ENCODE measurements at places on chromosomes 1 and 21. TPM values are rescaled to one million over a fixed set of nuclear protein-coding genes. Genes with fewer than 3 reads are reported as not detected.

DNA sequence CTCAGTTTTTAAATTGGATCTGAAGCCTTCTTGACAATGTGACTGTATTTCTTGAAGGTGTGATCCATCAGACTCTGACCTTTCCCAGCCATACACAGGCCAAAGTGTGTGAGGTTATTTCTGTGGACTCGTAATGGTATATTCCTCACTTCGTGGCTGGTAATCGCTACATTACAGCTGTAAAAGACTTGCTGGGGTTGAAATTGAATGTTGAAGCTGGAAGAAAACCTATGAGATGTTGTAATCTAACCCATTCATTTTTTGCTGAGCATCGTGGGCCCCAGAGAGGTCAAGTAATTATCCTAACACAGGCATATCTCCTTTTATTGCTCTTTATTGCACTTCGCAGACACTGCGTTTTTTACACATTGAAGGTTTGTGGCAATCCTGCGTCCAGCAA lies 405.6 kb upstream of the ZP4 start:
- no peak for ATAC-seq

DNA sequence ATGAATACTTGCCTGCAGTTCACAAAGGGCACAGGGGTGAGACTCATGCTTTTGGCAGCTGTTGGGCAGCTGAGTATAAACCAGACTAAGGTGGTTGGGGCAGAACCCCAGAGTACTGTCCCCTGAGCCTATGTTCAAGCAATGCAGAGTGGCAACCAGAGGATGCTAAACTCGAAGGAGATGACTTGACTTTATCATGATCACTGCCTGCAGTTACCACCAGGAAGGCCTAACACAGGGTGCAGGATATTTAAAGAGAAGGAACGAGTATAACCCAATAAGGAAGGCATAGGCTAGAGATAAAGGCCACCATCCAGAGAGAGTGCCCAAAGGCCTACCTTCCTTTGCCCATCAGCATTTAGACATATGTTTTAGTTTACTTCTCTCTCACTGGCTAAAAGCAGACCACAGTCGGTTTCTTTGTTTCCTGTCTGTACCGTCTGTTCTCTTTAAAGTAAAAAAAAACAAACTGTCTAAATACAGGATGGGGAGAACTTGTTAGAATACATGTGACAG lies 83.3 kb downstream of the MPZL1 start:
- no peak for ATAC-seq

DNA sequence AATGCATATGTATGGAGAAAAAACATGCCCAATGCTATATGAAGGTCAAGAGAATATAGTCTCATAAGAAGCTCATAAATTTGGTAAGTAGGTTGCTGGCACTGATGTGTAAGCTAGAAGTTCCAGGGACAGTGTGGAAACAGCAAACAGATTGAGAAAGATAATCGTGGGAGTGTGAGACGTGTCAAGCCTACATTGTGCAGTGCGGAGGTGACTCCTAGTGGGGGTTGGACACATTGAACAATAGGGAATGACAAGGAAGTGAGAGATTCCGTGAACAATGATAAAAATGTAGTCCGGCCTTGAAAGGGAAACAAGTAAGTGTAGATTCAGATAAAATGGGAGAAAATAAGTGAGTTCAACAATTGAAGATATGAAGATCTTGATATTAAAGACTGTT lies 788.4 kb upstream of the PRMT6 start:
- no peak for ATAC-seq

DNA sequence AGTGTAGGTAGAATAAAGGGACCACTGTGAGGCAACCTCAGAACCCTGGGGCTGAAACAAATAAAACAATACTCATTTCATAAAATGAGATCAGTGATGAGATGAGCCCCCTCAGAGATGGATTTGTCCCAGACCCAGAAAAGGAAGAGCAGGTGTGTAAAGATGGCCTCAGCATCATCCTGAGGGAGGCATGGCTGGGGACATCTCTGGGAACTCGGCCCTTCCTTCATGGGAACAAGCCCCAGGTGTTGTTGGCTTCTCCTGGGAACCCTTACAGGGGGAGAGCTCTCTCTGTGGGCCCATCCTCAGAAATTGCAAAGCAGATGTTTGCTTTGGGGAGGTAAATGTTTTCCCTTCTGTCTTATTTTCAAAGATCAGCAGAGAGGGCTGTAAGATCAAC lies 133.2 kb upstream of the USP24 start:
- ATAC-seq, result no peak

GRCh38 chr1:161740921-161741320 lies 8.7 kb upstream of the DUSP12 start:
- no peak for ATAC-seq

GRCh38 chr1:65165269-65165993 lies 17.4 kb downstream of the AK4 start:
- peak; percentile 20 for ATAC-seq

- no peak for ATAC-seq
These were observed 1685.4 kb downstream of the MRPL39 start for GRCh38 chr21:23921670-23922418.

DNA sequence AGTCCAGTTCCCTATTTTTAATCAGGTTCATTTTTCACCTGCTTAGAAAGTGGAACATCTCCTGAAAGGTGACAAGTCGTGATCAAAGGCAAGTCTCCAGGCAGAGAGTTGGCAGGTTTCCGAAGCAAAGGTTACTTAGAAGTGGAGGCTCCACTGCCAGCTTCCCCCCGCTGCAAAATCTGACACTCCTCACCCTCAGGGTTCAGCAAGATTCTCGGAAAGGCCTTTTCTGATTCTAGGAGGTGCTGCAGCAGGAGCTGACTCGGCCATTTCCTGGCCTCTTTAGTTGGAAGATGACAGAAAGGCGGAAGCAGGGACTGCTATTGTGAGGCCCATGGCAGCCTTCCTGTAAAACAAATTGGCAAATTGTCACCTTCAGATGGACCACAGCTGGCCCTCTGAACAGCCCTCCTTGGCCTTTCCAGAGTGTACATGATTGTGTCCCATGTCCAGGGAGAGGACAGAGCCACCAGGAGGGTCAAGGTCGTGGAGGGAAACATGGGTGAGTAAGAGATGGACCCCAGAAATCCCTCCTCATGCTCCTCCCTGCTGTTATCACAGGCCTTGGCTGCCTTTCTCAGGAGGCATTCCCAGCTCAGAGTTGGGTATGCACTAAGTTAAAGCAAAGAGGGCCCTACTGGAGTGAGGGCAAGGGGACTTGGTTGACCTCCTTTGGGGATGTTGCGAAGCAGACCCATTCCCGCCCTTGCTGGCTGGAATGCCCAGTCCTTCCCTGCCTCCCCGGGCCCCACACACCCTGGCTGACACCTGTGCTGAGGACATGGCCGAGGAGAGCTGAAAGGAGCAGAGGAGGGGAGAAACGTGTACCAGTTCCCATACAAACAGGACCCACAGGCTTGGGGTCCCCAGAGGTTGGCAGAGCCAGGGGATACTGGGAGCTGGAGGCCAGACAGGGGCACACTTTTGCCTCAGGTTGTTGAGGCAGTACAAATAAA lies 115.5 kb upstream of the IRF2BP2 start:
- peak; percentile 7 for ATAC-seq

DNA sequence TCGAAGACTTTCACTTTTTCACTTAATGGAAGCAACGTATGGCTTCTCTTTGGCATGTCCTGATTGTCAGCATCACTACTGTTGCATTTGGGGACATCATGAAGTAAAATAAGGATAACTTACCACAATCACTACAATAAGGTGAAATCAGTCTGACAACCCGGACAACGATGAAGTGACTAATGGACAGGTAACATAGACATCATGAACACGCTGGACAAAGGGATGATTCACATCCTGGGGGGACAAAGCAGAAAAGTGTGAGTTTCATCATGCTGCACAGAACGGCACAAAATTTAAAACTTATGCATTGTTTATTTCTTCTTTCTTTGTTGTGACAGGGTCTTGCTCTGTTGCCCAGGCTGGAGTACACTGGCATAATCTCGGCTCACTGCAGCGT lies 53.9 kb downstream of the FH start:
- ATAC-seq, result no peak

DNA sequence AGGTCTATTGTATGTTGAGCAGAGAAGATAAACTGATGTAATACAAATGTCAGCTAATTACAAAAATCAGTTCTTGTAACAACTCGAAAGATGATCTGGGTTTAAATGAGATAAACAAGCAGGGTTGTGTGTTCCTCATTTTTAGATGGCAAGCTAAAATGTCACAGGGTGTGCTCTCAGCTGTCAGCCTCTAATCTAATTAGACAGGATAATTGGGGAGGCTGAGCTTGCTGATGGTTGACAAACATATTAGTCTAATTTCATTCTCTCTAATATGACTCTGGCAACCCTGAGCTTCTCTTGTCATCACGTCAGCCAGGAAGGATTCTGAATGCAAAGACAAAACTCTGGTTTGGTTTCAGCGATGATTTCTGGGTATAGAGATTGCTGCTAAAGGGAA lies 335.3 kb upstream of the KAZN start:
- no peak for ATAC-seq

GRCh38 chr1:31013187-31013864 lies 52.2 kb downstream of the PUM1 start:
- ATAC-seq, result peak; percentile 49

GRCh38 chr1:1703796-1704195 lies 11.2 kb upstream of the SLC35E2B start:
- ATAC-seq, result no peak

DNA sequence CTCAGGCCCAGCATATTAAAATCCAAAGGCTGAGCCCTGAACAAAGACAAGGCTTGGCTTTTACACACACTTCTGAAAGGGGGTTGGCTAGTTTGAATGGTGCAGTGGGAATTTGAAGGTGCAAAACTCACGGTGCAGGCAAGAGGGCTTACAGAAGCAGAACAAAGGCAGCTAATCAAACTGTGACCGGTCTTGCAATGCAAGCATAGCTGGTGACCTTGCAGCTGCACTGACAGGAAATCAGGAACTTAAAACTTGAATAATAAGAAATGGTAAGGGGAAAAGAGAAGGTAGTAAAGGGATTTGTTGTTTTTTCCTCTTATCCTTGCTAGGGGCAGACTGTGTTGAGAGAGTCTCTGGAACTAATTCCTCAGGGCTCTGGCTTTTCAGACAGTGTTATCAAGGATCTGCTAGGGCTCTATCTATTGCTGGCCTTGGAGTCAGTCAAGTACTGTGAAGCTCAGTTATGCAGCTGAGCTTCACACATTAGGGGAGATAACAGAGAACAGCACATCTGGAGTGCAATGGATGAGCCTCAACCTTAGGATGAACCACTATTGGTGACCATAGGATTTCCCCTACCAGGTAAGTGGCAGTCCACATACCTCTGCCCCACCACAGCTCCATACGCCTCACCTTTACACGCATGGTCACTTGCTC lies 97.6 kb downstream of the PPIAL4G start:
- peak; percentile 8 for ATAC-seq

GRCh38 chr1:25834894-25835293 lies 15.1 kb downstream of the MTFR1L start:
- ATAC-seq, result no peak

GRCh38 chr1:32539584-32540571 lies 651 bp downstream of the ZBTB8A start:
- ATAC-seq, result peak; percentile 62

DNA sequence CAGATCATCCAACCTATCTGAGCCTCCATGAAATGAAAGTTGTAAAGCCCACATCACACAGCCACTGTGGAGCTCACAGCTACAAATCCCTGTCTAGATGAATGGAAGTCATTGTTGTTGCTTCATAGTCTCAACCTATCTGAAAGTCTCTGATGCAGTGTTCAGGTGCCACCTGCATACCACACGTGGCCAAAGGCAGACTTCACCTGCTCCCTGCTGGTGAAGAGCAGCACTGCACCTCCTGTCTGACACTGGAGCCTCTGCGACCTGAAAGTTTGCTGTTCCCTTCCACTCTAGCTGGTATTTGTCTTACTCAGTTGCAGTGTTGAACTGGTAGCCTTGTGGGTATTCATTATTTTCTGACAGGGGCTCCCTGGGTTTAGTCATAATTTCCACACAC lies 18.4 kb downstream of the LORICRIN start:
- peak; percentile 97 for ATAC-seq

DNA sequence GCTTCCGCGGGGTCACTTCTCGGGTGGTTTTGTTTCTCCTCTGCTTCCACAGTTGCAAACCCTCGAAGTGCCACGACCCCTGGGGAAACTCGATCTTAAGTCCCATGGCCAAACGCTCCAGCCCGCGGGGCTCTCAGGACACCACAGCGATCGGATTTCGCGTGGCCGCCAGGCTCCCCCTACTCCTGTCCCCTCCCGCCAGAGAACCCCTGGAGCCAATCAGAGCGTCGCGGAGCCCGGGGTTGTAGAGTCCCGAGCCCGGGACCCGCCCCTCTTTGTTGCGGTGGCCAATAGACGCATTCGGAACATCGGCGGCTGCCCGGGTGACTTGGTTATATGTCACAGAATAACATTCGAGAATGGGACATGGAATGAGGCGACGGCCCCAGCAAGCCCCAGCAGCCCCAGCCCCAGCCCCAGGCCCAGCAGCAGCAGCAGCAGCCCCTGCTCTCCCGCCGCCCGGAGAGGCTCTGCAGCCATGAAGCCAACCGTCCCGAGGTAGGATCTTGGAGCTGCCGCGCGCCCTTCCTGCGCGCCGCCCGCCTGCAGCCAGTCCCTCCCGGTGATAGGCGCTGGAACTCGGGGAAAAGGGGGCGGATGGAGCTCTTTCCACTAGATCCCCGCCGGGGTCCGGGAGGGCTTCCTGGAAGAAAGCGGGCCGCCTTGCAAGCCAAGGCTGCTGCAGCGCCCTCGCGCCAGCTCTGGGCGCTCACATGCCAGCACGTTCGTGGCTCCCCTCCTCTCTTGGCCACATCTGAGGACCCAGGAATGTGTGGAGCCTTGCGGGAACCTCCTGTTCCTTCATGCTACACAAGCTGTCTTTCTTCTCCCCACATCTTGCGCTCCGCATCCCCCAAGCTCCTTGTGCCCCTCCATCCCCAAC lies at the start of gene VASH2:
Gene VASH2, plus strand, starts transcription at position 299 of the 883 bp plus-strand sequence. CDS start 1,002 bp downstream, outside the sequence.
- ATAC-seq, result peak; percentile 94

The TAL1 gene
- 0.64 TPM for total RNA-seq

The ADAMTS1 gene
- 7.9 TPM for total RNA-seq

The ALG14 gene
- 4.6 TPM for total RNA-seq

The CHIA gene
- not detected for total RNA-seq

The G0S2 gene
- total RNA-seq, result 2.3 TPM

The UTS2 gene
- total RNA-seq, result not detected

Measured in esophagus mucosa (tissue), 1 donor.